ENCODE measurements at places on chromosomes 12 and 14.

DNA sequence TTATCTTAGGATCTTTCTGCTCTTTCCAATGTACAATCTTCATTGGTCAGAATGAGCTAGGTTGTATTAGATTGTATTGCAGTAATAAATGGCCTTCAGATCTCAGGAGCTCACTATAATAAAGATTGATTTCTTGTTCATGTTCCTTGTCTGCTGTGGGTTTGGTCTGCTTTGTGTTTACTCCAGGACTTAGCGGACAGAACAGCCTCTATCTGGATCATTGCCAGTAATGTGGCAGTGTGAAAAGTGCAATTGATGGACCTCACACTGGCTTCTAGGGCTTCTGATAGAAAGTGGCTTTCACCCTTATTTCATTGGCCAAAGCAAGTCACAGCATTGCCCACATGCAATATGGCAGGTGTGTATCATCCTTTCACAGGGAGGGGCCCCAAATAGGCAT lies 81.2 kb downstream of the BTG1 start:
- no peak for DNase-seq

DNA sequence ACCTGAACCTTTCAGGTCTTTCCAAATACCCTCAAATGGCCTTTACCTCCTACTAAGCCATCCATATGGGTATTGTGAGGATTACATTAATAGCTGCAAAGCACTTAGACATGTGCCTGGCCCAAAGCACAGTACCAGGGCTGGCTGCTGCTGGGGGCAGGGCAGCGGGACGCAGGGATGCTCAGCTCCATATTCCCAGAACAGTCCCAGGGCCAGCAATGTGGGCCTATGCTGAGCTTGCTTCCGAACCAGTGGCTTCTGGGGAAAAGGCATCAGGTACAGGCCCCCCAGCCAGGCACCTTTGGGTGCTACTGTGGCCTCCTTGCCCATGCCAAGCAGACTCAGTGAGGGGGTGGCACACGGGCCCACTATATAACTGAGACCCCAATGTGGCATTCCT lies 10.4 kb downstream of the ACTN1 start:
- DNase-seq, result no peak

GRCh38 chr12:123063535-123063934 lies 83.1 kb downstream of the ARL6IP4 start:
- DNase-seq, result no peak

DNA sequence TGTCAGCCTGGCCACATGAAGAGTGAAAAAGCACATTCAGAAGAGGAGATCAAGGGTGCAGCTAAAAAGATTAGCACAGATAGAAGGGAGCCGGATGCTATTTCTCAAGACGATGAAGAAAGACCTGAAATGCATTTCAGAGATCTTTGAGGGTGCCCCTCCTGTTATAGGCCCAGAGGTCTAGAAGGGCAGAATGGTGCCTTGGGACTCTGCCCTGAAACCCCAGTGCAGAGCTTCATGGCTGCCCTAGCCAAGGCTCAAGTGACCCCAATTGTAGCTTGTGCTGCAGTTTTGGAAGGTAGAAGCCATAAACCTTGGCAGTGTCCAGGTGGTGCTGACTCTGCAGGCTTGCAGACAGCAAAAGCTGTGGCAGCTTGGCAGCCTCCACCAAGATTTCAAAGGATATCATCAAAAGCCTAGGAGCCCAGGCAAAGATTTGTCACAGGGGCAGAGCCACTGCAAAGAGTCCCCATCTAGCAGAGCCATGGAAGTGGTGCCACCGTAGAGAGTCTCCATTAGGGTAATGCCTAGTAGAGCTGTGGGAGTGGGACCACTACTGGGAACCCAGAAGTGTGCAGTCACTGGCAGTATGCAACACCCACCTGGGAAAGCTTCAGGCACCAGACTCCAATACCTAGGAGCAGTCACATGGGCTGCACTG lies 6.4 kb downstream of the LACRT start:
- peak; percentile 40 for DNase-seq

- DNase-seq, result no peak
Measured at GRCh38 chr14:91193069-91193468, 51.4 kb downstream of the GPR68 start.

DNA sequence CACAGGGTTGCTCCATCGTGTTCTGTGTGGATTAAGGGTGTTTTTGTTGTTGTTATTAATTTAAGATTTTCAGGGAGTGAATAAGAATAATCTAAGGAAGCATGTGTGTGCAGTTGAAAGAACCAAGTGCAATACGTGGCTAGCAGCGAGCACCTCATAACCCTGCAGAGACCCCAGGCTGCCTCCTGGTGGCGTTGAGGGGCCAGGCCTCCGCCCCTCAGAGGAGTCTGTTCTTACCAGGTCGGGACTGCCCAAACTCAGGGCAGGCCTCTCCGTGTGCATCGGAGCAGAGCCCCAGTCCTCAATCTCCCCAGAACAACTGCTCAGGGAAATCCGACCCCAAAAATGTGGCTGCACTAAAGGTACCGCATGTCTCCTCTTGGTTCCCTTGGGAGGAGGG lies 36.8 kb downstream of the IL31 start:
- DNase-seq, result no peak

DNA sequence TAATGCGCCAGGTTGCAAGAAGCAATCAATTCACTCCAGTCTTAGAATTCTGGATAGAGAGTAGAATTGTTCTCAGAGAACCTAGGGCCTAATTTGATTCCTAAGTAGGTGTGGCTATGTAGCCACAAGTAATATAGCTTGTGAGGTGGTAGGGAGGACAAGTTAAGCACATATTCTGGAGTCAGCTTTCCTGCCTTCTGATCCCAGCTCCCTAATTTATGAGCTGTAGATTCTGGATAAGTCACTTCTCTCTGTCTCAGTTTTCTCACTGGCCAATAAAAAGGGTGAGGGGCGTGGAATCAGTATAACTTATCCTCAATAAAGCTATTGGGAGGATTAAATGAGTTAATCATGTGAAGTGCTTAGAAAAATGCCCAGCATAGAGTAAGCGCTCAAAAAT lies 3.0 kb upstream of the SNW1 start:
- no peak for DNase-seq

All from coronary artery (tissue), 2 donors.